ENCODE measurements at places on chromosomes 6 and 20.

GRCh38 chr6:90805619-90806155 lies 218.8 kb upstream of the MAP3K7 start:
- H3K27me3 ChIP-seq, result no peaks in the 10 kb centered on the region
- H3K36me3 ChIP-seq, result no peaks in the 10 kb centered on the region
- no peaks in the 10 kb centered on the region for H3K4me1 ChIP-seq
- DNase-seq, result no peak
- no peak overlapping the region for H3K4me3 ChIP-seq
- H3K27ac ChIP-seq, result no peak overlapping the region

DNA sequence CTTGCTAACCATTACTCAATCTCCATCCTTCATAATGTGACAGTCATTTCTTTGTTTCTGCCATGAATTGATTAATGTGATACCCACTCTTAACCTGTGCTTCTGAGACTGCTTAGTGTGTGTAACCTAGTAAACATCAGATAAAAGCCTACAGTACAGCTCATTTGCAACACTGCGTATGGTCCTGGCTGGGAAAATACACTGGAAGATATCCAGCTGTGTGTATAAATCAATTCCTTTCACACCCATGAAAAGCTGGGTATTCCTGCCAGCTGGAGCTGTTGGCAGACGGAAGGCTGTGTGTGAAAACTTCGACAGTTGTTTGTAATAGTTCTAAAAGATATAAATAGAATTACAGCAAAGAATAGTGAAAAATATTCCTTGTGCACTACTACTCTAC lies 509.2 kb downstream of the FRK start:
- DNase-seq, result no peak
- no peaks in the 10 kb centered on the region for H3K36me3 ChIP-seq
- H3K27ac ChIP-seq, result no peak overlapping the region
- no peak overlapping the region for H3K4me3 ChIP-seq
- no peaks in the 10 kb centered on the region for H3K4me1 ChIP-seq

DNA sequence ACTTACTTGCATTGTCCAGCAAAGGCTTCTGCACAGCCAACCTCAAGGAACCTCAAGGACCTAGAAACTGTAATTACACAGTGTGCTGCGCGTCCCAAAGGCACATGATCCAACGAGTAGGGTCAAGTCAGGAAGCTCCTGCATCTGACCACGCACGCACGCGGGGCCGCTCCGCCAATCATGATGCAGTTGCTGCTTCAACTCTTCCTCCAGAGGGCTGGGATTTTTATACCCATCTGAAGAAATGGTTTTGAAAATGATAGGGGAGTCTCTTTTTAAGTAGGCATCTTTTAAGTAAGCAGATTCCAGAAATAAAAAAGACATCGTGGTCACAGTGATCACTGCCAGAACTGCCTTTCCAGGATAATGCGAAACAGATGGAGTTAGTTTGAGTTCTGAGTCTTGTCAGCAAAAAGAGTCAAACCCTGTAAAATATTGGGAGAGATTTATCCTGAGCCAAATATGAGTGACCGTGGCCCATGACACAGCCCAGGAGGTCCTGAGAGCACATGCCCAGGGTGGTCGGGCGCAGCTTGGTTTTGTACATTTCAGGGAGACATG lies 34.0 kb downstream of the KIF25 start:
- no peaks in the 10 kb centered on the region for H3K36me3 ChIP-seq
- H3K4me3 ChIP-seq, result no peak overlapping the region
- no peaks in the 10 kb centered on the region for H3K27me3 ChIP-seq
- peak; percentile 64 for DNase-seq

- H3K36me3 ChIP-seq, result no peaks in the 10 kb centered on the region
- H3K4me1 ChIP-seq, result no peaks in the 10 kb centered on the region
- no peak overlapping the region for H3K27ac ChIP-seq
- H3K4me3 ChIP-seq, result no peak overlapping the region
- no peak for DNase-seq
- H3K27me3 ChIP-seq, result peaks cover 19% of the 10 kb centered on the region
Measured at GRCh38 chr6:39053854-39054576, 5.4 kb downstream of the GLP1R start.

DNA sequence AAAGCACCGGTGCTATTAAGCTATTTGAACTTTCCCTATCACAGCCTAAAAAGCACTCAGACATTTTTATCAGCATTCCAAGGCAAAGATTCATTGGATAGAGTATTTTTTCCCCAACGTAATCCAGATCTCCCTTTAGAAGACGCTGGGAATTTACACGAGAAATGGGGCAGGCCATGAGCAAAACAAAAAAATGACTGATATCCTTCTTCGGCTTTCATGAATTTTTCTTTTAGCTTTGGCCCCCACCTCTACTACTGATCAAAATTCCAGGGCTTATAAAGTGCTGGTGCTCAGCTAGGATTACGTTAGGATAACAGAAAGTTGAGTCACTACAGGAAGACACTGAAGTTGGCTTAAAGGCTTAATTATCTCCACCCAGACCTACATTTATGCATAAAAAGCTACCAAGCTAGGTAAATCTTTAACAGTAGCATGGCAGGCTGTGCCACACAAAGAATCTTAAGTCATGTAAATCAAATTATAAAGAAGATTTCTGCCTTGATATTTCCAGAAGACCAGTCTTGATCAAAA lies 418.5 kb upstream of the BTBD3 start:
- no peak for DNase-seq
- H3K4me3 ChIP-seq, result no peak overlapping the region
- H3K27me3 ChIP-seq, result peaks cover 1% of the 10 kb centered on the region
- H3K36me3 ChIP-seq, result no peaks in the 10 kb centered on the region
- peaks cover 2% of the 10 kb centered on the region for H3K4me1 ChIP-seq

- H3K4me1 ChIP-seq, result no peaks in the 10 kb centered on the region
- DNase-seq, result no peak
- H3K27ac ChIP-seq, result no peak overlapping the region
- no peak overlapping the region for H3K4me3 ChIP-seq
- no peaks in the 10 kb centered on the region for H3K36me3 ChIP-seq
Measured at GRCh38 chr6:103210686-103211085, 1649.0 kb downstream of the HACE1 start.

DNA sequence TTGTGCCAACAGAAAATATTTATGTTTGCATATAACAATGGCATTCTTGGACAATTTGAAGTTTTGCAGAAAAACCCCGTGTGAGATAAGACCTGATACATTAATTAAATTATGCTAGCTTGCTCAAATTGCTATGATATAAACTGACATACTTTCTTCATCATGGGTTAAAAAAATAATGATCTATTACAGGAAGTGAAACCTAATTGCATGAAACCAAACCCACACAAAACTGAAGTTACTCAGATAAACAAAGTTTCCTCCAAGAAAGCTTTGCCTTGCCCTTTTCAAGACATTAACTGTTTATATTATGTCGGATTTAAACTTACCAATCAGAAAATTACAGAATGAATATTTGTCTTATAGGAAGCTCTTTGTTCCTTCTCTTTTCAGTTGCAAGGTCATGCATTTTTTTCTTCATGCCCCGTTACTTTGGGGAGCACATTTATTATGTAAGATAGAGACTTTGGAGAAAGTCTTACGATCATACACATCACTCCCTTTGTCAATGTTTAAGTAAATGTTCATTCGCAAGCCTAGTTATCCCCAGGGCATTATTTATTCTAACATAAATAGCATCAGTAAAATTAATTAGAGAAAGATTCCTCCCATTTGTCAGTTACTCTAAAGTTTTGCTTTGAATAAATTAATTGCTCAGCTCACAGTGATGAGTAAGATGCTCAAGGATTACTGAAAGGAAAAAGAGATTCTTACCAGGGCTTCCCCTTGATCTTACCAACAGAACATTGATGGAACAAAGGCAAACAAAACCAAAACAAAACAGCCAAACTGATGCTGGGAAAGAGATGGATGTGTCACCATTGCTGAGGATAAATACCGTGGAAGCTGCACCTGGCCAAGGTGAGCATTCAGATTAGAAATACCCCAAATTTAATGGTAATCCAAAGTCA lies 14.8 kb upstream of the TMEM244 start:
- H3K27ac ChIP-seq, result peak overlapping the region; percentile 23
- H3K4me1 ChIP-seq, result peaks cover 2% of the 10 kb centered on the region
- H3K36me3 ChIP-seq, result no peaks in the 10 kb centered on the region
- H3K4me3 ChIP-seq, result no peak overlapping the region
- H3K27me3 ChIP-seq, result no peaks in the 10 kb centered on the region
- DNase-seq, result peak; percentile 44

- H3K27me3 ChIP-seq, result peaks cover 92% of the 10 kb centered on the region
- no peaks in the 10 kb centered on the region for H3K36me3 ChIP-seq
- H3K4me3 ChIP-seq, result peak overlapping the region; percentile 17
- DNase-seq, result no peak
- peaks cover 3% of the 10 kb centered on the region for H3K4me1 ChIP-seq
Measured at GRCh38 chr20:21511850-21512633, 1.8 kb downstream of the NKX2-2 start.

DNA sequence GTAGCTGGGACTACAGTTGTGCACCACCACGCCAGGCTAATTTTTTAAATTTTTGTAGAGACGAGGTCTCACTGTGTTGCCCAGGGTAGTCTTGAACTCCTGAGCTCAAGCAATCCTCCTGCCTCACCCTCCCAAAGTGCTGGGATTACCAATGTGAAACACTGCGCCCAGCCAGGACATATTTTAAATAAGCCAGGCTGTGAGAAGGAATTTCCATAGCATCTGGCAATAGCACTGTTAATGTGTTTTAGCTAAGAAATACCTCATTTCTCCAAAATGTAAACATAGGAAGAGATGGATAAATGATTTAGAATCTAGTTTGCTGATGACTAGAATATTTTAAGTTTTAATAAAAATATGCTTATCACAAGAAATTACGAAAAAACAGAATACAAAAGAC lies 27.0 kb upstream of the SLA2 start:
- H3K4me3 ChIP-seq, result no peak overlapping the region
- H3K36me3 ChIP-seq, result peaks cover 7% of the 10 kb centered on the region
- H3K27ac ChIP-seq, result peak overlapping the region; percentile 52
- peaks cover 4% of the 10 kb centered on the region for H3K4me1 ChIP-seq
- no peaks in the 10 kb centered on the region for H3K27me3 ChIP-seq

DNA sequence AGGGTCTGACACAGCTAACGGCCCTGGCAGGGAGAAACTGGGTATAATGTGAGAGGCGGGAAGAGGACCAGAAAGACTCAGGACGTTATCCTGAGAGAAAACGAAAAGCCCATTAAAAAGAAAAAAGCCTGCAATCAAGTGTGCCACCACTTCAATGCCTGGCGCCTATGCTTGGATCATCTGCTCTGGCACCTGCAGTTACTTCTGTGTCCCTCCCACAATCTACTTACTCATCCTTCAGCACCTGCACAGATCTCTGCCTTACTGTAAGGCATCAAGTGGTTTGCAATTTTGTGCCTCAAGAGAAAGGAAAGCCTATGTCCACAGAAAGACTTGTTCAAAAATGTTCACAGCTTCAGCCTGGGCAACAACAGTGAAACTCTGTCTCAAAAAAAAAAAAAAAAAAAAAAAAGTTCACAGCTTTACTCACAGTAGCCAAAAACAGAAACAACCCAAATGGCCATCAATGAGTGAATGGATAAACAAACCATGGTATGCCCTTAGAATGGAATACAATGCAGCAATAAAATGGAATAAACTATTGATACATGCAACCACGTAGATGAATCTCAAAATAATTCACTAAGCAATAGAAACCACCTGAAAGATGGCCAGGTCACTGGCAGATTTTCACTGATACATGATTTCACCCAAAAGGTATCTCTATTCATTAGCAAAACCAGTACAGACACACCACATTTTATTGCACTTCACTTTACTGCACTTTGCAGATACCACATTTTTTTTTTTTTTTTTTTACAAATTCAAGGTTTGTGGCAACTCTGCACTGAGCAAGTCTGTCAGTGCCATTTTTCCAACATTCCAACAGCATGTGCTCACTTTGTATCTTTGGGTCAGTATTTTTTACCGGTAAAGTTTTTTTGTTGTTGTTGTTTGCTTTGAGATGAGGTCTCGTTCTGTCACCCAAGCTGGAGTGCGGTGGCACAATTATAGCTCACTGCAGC lies 48.6 kb downstream of the ABHD12 start:
- H3K36me3 ChIP-seq, result peaks cover 5% of the 10 kb centered on the region
- H3K4me3 ChIP-seq, result no peak overlapping the region
- H3K4me1 ChIP-seq, result peaks cover 8% of the 10 kb centered on the region

DNA sequence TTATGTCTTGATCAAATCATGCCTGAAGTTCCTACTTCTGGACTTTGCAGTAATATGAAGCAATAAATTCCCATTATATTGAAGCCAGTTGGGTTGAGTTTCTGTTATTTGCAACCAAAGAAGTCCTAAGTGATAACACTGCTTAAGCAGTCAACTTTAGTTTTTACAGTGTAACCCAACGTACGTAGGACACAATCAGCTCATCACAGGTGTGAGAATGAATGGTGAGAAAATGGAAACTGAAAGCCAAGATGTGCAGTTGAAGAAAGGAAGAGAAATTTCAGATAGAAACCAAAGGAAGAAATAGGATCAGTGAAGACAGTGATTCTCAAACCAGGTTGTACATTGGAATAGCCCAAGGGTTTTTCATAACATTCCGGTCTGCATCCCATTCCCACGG lies 211.4 kb upstream of the ZFP64 start:
- no peaks in the 10 kb centered on the region for H3K36me3 ChIP-seq
- no peaks in the 10 kb centered on the region for H3K4me1 ChIP-seq
- H3K27ac ChIP-seq, result no peak overlapping the region

DNA sequence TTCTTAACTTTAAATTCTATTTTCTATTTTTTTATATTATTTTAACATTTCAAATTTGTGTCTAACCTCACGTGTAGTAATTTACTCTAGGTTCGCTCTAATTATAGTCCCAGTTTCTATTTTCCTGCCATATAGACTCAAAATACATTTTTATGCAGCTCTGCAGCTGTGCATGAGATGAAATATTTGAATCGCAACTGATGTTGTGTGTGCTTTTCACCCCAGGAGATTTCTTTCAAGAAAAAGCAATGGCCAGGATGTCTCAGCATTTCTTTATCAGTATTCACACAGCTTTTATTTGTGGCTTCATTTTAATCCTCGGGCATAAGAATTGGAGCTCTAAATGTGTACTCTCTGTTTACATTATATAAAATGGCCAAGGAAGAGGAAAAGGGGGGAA lies 157.6 kb downstream of the HDGFL1 start:
- H3K4me3 ChIP-seq, result no peak overlapping the region
- H3K4me1 ChIP-seq, result peaks cover 3% of the 10 kb centered on the region
- no peaks in the 10 kb centered on the region for H3K27me3 ChIP-seq
- DNase-seq, result no peak
- H3K36me3 ChIP-seq, result no peaks in the 10 kb centered on the region

- DNase-seq, result no peak
- no peaks in the 10 kb centered on the region for H3K36me3 ChIP-seq
- H3K4me1 ChIP-seq, result peaks cover 2% of the 10 kb centered on the region
- no peak overlapping the region for H3K4me3 ChIP-seq
- no peaks in the 10 kb centered on the region for H3K27me3 ChIP-seq
Measured at GRCh38 chr6:109060571-109060970, 34.1 kb downstream of the SESN1 start.

DNA sequence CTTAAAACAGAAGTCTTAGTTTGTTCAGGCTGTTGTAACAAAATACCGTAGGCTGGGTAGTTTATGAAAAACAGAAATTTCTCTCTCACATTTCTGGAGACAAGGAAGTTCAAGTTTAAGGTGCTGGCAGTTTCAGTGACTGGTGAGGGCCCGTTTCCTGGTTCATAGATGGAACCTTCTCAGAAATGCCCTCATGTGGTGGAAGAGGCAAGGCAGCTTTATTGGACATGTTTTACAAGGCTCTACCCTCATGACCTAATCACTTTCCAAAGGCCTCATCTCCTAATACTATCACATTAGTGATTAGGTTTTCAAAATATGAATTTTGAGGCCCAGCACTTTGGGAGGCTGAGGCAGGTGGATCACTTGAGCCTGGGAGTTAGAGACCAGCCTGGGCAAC lies 2.4 kb downstream of the HEBP2 start:
- no peak overlapping the region for H3K4me3 ChIP-seq
- H3K27ac ChIP-seq, result no peak overlapping the region
- no peaks in the 10 kb centered on the region for H3K27me3 ChIP-seq
- peaks cover 14% of the 10 kb centered on the region for H3K4me1 ChIP-seq
- DNase-seq, result no peak

All from IMR-90 (cell line).